Stimulated activated CD8-positive, alpha-beta memory T cell treated with anti-CD3 and anti-CD28 coated beads, Interleukin-2, amount 100 ng/mL, for 1 hour (primary cell): ENCODE measurements at places on chromosomes 13 and 19.

- no peak for DNase-seq
These were observed 41.1 kb downstream of the TMTC4 start for GRCh38 chr13:100633461-100633860.

- DNase-seq, result no peak
These were observed 25.8 kb upstream of the IGLON5 start for GRCh38 chr19:51285682-51286081.

DNA sequence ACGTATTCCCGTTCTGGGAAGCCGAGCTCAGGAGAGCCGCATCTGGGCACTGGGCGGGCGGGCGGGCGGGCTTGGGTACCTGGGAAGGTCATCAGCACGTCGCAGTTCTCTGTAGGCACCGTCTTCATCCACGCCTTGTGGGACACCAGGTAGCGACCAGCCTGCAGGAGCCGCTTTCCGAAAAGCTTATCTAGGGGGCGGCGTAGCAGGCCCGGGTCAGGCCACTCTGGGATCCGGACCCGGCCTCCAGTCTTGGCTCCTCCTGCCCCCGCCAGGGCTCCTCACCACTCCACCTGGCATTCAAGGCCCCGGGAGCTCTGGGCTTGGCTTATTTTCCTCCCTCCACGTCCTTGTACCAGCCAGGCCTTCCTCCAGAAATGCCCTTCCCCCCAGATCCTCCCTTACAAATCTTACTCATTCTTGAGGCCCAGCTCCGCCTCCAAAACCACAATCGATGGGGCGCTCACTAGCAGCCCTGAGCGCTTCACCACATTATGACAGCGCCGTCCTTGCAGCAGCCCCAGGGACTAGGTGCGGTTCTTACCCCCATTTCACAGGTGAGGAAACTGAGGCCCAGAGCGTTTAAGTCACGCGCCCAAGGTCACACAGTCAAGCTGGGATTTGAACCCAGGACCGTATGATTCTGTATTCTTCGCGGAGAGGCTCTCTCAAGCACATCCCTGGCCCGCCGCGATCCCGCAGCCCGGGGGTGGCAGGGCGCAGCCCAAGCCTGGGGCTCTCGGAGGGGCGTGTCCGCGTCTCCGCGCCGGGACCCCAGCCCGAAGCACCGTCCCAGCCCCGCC is 843 bp downstream of the ANO8 start:
- peak; percentile 45 for DNase-seq

GRCh38 chr19:44865196-44865767 is 19.2 kb downstream of the NECTIN2 start:
- DNase-seq, result no peak

DNA sequence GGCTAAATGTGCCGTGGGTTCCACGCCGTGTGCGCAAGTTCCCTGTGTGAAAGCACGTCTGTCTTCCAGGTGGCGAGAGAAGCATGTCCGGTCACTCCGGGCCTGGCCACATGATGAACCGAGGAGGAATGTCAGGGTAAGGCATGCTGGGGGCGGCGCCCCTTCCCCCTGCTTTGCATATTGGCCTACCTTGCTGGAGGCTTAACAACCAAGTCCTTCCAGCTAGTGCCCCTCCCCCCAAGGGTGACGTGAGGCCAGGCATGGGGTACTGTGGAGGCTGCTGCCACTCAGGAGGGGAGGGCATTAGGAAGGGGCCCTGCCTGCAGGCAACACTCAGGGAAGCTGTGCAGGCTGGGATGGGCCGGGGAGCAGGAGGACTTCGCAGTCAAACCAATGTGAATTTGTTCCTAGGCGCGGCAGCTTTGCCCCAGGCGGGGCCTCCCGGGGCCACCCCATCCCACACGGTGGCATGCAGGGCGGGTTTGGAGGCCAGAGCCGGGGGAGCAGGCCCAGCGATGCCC is 12.5 kb downstream of the MICOS13 start:
- DNase-seq, result no peak

GRCh38 chr19:30450835-30451321 is 78.7 kb downstream of the ZNF536 start:
- DNase-seq, result no peak

GRCh38 chr13:43140985-43141384 is 117.6 kb downstream of the DNAJC15 start:
- no peak for DNase-seq

DNA sequence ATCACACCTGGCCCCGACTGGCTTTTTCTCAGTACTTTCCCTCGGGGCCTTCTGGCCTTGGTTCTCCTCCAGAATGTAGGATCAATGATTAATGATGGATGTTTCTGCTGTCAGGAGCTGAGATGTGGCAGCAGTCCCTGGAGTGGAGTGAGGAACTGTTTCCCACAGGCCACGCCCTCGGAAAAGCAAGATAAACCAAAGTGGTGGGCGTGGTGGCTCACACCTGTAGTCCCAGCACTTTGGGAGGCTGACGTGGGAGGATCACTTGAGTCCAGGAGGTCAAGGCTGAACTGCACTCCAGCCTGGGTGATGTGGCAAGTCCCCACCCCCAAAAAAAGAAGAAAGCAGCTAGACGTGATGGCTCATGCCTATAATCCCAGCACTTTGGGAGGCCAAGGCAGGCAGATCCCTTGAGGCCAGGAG is 7.1 kb upstream of the SHFL start:
- DNase-seq, result no peak

DNA sequence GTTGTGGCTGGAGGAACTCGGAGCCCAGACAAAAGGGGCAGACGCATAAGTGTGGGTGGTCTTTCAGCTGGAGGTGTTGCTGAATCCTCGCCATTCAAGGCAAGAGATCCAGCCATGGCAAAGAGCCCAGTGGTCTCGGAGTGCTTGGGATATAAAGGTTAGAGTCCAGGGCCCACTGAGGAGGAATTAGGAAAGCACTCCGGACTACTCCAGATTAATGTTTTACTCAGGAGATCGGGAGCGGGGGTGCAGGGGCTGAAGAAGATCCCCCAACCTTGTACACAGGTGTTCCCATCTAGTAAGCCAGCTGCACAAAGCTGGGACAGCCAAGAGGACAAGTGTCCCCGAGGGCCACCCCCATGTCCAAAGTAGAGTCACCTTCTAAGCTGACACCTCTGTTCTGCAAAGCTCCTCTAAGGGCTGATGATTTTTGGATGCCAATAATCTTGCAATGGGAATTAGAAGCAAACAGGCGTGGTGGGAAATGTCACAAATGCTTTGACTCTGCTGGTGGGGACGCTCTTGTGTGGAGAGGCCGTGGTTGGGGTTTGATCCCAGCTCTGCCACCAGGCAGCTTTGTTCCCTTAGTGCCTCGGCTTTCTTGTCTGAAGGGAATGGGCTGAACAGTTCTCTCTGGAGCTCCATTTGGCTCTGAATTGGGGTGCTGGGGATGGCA is 194.3 kb upstream of the SOX1 start:
- no peak for DNase-seq

DNA sequence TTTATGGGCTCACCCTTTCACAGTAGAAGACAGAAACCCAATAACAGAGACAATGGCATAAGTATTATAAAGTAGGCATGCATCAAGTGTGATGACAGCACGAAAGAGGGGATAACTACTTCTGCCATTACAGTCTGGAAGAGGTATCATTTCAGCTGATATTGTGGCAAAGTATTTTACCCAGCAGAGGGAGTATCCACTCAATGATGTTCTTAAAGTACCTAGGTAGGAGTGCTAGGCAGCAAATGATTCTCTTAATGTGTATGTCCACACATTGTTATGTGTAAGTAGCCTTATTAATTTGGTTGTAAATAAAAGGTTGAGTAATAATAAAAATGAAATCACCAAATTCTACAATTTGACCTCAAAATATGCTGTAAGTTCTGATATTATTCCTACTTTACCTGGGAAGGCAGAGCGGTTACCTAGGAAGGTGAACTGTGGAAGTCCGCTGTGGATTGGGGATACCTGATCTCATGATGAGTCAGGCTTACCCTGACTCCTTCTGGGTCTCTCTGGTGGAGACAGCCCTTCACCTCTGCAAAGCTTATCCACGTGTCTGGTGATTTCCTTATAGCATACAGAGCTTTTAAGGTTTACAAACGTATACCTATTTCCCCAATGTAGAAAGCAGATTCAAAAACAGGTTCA is 4.1 kb upstream of the UBAC2 start:
- DNase-seq, result no peak

- no peak for DNase-seq
These were observed 270.0 kb downstream of the SLITRK6 start for GRCh38 chr13:85529218-85529594.

DNA sequence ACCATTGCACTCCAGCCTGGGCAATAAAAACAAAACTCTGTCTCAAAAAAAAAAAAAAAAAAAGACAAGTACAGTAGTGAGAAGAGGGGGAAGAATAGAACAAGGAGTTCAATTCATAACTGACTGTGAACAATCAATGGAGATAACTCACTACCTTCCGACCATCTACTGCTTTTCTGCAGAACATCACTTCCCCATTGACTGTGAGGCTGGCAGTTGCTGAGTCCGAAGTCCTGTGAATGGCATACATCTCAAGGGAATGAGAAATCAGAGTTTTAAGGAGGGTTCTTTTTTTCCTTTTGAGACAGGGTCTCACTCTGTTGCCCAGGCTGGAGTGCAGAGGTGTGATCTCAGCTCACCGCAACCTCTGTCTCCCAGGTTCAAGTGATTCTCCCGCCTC is 11.2 kb downstream of the ZNF565 start:
- DNase-seq, result no peak

DNA sequence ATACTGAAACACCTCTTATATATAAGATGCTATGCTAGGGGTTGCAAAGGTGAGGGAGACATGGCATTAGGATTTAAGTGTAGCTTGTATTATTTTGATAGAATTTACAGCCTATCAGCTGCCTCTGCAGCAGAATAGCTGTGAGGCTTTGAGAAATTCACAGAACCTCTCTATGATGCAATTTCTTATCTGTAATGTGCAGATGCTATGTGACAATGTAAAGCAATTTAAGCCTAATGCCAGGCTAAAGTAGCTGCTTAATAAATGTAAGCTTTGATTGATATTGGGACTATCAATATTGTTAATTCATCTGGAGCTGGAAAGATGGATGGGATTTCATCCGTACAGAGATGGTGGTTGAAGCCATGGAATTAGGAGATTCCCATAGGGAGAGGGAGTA is 1.6 kb downstream of the ADGRE3 start:
- no peak for DNase-seq

GRCh38 chr13:75804054-75804453 is 167.9 kb downstream of the LMO7 start:
- no peak for DNase-seq

GRCh38 chr19:16624236-16624635 is 3.8 kb downstream of the MED26 start:
- no peak for DNase-seq

DNA sequence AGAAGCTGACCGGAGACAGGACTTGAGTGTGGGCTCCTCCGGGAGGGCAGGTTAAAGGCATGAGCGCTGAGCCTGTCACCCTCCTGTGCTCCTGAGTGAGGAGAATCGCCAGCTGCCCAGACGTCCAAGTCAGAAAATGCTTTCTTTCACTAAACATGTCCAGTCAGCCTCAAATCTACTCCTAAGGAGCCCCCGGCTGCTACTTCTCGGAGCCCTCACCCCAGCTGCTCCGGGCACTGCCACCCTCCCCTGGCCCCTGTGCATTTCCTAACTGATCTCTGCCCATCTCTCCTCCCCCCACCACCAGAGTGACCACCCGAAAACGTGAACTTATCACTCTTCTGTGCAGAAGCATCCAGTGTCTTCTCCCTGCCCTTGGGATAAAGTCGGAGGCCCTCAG is 277.5 kb upstream of the SOX1 start:
- no peak for DNase-seq

- DNase-seq, result no peak
These were observed 330.3 kb downstream of the TSHZ3 start for GRCh38 chr19:31018936-31019335.

DNA sequence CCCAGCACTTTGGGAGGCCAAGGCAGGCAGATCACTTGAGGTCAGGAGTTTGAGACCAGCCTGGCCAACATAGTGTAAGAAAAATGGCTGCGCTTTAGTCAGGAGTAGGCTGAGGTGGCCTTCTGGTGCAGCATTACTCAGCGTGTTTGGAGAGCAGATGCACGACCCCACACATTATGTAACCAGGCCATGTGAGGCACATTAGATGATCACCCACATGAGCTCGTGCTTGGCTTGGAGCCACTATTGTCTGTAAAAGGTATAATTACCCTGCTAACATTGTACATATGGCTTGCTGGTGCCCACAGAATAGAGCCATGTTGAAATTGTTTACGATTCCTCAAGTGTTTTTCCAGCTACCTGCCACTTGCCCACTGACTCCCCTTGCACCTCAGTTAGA is 24.0 kb upstream of the SCEL start:
- DNase-seq, result no peak

DNA sequence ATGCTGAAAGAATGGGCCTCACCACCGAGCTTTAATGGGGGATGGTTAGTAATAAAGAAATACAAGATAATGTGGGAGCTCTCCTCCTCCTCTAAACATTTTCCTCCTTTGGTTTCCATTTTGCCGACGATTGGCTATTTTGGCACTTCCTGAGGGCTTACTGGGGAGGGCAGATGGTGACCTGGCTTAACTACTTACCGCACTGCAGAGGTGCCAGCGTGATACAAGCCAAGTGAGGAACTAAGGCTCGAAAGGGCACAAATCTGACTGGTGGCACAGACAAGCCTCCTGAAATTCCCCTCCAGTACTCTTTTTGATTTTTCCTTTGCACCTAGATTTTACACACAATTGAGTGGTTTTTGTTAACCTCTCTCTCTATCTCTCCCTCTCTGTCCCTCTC is 53.3 kb upstream of the RAP2A start:
- no peak for DNase-seq

DNA sequence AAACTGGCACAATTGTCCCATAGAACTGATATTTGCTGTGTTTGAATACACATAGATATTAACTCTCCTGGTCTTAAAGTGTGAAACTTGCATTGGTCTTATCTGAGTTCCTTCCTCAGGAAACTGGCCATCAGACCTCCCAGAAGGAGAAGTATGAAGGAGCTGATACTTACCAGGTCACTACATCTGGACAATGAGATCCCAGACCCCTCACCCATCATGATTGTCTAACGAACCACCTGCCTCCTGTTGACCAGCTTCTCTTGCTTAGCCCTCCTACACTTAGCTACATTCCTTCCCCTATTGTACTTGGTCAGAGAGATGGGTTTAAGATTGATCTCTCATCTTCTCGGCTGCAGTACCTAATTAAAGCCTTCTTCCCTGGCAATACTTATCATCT is 413.3 kb downstream of the KCTD12 start:
- no peak for DNase-seq

- no peak for DNase-seq
These were observed 31.5 kb downstream of the CCDC8 start for GRCh38 chr19:46381756-46382345.

DNA sequence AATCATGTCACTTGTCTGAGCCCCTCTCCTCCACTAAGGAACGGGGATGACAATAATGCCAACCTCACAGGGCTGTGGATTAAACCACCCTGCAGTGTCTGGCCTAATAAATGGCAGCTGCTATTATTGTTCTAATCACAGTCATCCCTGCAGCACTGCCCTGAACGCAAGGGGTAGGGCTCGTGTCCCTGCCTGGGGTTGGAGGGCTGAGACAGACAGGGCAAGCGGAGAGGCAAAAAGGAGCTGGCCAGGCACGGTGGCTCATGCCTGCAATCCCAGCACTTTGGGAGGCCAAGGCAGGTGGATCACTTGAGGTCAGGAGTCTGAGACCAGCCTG is 10.2 kb upstream of the KPTN start:
- DNase-seq, result no peak

- no peak for DNase-seq
These were observed 80.3 kb downstream of the EFNB2 start for GRCh38 chr13:106455190-106455589.

- DNase-seq, result no peak
These were observed 26.2 kb downstream of the FOXO1 start for GRCh38 chr13:40640202-40640601.
